SW 1271 (cell line): ENCODE measurements at places on chromosomes 3 and 15.

GRCh38 chr3:148723631-148724030, 25.9 kb downstream of the AGTR1 start:
- DNase-seq = no peak

DNA sequence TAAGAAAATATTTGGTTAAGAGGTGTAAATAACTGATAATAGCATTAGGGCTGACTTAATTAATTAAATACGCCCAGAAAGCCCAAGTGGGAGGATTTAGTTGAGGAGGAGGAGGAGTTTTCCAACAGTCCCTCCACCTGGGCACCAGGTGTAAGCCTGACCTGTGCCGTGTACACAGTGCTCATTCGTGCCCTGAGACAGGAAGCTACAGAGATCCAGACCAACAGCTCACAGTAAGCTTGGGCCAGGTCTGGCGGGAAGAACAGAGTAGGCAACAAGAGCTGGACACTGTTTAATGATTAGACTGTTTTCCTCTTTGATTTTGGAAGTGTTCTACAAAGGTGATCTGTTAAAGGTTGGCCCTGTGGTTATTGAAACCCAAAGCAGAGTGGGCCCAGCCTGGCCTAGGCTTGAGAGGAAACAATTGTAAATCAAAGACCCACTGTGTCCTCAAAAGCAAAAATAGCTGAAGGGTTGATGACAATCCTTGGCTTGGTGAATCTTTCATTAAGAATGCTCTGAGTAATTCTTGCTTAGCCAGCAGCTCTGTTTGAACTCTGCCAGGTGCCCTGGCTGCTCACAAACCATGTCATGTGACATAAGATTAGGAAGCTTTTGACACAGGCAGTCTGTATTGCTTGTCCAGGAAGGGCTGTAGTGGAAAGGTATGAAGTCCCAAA, 13.8 kb downstream of the SQOR start:
- peak; percentile 24 for DNase-seq

DNA sequence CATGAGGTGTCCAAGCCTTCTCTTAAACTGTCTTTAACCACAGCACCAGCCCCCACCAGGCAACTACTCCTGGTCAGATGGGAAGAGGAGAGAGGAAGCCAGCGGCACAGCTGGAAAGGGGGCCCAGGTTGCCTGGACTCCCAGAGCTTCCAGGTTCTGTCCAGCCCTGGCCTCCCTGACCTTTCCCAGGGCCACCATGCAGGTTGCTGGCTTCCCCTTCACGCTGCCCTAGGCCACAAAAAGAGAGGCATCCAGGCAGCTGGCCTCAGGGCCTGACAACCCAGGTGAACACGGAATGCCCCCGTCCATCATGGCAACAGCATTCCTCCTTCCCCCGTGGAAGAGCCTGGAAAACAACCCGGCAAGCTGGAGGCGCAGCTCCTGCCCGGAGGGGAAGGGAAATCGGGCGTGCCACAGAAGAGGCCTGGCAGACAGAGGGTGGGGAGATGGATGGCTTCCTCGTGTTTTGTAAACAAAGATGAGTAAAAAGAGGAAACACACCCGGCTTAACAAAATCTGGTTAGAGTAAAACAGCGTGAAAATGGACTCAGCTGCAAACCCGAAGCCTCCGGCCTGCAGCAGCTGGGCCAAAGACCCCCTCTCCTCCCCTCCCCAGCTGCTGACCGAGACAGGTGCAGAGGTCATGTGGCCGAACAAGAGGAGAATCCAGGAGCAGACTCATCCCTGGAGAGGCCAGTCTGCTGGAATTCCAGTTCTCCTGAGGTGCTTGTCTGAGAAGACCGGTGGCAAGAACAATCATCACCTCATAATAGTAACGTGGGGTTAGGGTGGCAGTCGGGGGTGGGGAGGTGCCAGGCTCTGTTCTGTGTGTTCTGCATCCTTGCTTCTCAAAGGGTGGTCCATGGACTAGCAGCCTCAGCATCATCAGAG, 15.5 kb downstream of the BMF start:
- no peak for DNase-seq

DNA sequence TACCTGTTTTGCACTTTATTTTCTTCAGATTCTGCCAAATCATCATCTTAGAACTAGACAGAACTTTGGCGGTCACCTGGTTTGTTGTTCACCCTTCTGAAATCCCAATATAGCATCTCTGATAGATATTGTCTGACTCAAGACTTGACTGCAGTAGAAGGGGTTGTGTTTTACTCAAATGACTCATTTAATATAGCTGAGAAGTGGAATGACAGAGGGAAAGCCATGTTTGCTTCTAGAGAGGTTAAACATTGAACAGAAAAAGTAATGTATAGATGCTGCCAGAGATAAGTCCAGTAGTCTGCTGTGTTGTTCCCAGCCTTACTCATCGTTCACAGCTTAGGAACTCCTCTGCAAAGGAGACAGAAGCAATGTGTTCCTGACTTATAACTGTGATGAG, 402.0 kb downstream of the AGBL1 start:
- no peak for DNase-seq

DNA sequence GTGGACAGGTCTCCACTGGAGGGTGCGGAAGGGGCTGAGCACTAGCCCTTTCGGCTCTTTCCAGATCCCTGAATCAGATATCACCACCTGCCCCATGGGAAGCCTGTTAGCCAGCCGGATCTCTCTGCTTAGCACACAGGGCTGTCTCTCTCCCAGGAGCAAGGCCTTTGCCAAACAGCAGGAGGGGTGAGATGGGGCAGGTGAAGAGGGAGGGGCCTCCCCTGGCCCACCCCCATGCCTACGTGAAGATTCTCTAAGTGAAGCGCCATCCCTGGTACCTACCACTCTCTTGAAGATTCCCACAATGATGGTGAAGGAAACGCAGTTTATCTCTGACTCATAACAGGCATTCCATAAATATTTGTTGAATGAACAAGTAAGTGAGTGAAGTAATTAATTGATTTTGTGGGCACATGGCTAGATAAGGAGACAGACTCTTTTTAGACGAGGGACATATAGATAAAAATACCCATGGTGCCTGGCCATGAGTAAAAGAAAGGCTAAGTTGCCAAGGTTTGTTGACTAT, 19.6 kb upstream of the HCN4 start:
- peak; percentile 62 for DNase-seq

DNA sequence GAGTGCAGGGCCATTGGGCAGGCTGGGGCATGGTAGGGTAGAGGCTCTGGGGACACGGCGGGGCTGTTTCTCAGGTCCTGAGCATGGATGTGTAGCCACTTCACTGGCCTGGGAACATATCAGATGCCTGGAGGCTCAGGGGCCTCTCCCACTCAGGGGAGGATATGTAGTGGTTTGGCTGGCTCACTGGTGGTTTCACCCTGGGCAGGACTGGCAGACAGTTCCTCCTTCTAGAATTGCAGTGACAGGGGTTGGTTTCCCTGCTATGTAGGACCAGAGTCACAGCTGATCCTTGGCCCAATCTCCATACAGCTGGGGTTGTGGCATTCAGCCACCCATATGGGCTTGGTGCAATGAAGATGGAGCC, 4.8 kb upstream of the ARHGAP31 start:
- no peak for DNase-seq

GRCh38 chr15:63403254-63403945, 21.8 kb upstream of the CA12 start:
- DNase-seq = no peak
